ENCODE measurements at places on chromosomes 7 and 10.

- no peak for DNase-seq
Observed at GRCh38 chr10:75733135-75733890, 301.9 kb downstream of the LRMDA start.

GRCh38 chr7:135390829-135391228 is 119.1 kb downstream of the CNOT4 start:
- DNase-seq: no peak

GRCh38 chr10:122478971-122479370 is 17.6 kb downstream of the HTRA1 start:
- DNase-seq: no peak

- no peak for DNase-seq
Observed at GRCh38 chr7:109549471-109550193, 980.0 kb downstream of the DNAJB9 start.

DNA sequence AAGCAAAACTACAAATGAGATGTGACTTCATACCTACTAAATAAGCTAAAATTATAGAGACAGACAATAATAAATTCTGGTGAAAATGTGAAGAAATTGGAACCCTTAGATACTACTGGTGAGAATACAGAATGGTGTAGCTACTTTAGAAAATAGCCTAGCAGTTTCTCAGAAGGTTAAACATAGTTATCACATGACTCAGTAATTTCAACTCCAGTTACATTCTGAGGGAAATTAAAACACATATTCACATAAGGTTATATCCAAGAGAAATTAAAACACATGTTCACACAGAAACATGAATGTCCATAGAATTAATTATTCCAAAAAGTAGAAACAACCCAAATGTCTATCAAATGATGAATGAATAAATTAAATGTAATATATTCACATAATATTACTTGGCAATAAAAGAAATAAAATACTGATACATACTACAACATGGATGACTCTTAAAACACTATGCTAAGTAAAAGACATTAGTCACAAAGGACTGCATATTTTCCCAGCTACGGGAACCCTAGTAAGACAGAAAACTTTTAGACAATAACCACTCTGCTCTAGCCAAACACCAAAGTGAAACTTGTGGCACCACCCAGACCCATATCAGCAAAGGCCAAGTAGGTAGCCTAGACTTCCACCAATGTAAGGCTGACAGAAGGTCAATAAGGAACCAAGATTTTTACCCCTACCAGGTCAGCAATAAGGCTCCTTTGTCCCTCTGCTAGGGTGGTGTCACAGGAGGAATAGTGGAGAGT is 25.1 kb downstream of the SLC25A40 start:
- no peak for DNase-seq

DNA sequence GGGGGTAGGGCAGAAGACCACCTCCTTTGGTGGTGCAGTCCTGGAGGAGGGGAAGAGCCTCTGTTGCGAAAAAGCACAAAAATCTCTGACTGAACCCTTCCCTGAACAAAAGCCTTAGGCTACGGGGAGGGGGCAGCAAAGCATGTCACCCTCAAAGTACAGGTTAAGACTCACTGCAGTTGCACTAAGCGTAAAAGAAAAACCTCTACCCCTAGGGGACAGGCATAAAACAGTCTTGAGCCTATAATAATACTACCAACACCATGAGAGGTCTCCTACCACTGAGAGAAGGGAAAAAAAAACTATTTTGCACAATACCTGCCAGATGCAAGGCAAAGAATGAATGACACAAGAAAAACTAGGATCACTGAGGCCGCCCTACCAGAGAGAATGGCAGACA is 17.3 kb downstream of the TNPO3 start:
- no peak for DNase-seq

DNA sequence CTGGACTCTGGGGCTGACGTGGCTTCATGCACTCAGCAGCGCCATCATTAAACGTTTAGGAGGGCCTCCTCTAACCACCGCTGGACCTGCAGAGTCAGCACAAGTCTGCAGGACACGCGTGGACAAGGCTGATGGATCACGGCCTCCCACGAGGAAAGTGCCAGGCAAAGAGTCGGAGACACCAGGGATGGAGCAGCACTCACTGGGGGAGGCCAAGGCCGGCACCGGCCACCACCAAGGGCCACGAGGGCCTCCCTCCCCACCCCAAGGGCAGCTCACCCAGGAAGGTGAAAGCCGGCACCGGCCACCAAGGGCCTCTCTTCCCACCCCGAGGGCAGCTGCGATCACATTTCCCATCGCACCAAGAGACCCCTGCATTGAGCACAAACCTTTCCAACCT is 91.5 kb downstream of the DIP2C start:
- no peak for DNase-seq

DNA sequence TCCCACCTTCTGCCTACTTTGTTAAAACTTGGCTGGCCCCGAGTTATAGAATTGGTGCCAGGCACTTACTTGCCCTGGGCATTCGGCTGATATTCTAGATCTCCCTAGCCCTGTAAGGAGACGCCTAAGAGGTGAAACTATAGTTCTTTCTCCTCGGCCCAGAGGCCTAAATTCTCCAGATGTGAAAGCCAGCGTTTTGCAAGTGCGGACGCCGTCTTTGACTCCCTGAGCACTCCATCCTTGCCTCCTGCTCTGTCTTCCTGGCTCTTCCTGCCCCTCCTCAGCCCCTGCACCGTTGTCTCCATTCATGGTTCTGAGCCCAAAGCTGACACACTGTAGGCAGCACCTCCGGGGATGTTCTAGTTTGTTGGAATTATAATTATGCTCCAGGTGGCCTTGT is 11.2 kb downstream of the SMKR1 start:
- DNase-seq: no peak

DNA sequence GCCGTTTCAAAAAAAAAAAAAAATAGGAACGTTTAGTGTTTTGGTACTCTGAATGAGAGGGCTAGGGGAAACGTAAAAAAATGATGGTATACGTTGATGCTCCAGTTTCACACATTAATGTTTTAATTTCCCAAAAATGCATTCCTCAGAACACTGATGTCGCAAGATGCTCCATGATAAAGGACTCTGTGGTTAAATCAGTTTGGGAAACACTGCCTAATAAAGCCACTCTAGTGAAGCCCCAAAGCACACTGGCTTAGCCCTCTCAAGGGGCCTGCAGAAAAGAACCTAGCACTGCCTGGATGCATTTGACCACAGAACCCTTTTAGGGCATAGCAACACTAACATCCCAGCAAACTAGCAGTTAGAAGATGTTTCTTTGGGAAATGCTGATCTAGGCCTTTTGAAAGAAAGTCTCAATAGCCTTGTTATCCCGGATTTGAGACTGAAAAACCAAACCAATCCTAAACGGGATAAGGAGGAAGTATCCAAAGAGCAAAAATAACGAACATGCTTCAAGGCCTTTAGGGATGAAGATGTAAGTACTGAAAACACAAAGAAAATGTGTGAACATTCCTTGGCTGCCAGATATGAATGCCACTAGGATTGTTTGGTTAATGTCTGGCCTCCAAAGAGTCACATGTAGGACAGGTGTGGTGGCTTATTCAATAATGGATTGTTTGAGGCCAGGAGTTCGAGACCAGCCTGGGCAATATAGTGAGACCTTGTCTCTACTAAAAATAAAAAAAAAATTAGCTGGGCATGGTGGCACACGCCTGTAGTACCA is 11.0 kb downstream of the DLG5 start:
- DNase-seq: no peak

GRCh38 chr7:80622541-80622940 is 15.9 kb upstream of the CD36 start:
- no peak for DNase-seq

- DNase-seq: no peak
Observed at GRCh38 chr7:31432836-31433340, 81.0 kb upstream of the ITPRID1 start.

GRCh38 chr10:50439187-50439586 is 184.6 kb downstream of the SGMS1 start:
- no peak for DNase-seq

DNA sequence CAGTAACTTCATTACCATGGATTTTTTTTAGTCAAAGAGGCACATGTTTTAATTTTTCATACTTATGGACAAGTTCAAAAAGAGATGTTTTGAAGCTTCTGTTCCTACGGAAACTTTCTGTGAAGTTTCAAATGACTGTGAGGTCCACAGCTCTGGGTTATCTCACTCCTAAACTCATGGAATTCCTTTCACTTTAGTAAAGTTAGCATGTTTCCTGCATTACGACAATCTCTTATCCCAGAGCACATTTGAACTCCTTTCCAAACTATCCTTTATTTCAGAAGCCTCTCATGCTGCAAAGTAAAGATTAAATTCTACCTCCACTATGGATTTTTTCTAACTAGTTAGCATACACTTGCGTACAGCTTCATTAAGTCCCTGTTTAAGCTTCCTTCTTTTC is 15.3 kb upstream of the ADD3 start:
- DNase-seq: no peak

DNA sequence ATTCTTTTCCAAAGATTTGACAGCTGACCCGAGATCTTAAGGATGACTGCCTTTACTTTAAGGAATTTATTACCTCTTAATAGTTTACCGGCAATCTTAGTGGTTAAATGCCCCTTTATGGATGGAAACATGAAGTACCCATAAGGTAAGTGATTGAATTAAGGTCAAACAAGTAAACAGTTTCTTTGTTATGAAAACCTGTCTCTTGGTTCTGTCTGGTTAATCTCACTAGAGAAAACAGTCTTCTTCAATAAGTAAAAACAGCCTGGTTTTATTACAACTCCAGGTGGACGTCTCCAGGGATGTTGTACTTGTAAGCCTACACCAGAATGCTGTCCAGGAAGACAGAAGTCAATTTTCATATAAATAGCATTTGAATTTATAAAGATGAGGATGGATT is 161.8 kb upstream of the MTPN start:
- no peak for DNase-seq

GRCh38 chr10:80702143-80702542 is 164.4 kb downstream of the SH2D4B start:
- no peak for DNase-seq

- DNase-seq: no peak
Observed at GRCh38 chr7:109868215-109868860, 1222.6 kb upstream of the LRRN3 start.

- DNase-seq: no peak
Observed at GRCh38 chr10:131645756-131646155, 255.1 kb upstream of the PPP2R2D start.

- no peak for DNase-seq
Observed at GRCh38 chr10:127952918-127953317, 46.0 kb downstream of the PTPRE start.

GRCh38 chr10:79354141-79354540 is 6.9 kb downstream of the PPIF start:
- no peak for DNase-seq

DNA sequence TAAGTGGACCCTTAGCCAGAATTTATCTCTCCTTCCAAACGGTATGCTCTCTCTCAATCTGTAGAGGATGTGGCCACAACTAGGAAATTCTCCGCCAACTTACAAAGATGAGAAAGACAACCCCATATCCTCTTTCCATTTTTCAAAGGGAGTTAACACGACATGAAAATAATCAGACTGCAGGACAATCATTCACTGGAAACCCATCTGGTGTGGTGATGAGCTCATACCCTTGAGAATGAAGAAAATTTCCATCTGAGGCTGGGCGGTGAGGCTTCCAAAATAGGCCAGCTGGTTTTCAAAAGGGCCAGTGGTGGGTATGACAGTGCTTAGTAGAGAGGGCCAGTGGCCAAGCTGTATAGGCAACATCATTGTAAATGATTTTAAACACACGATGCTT is 369.6 kb downstream of the FRMD4A start:
- no peak for DNase-seq

GRCh38 chr10:17001961-17002749 is 127.5 kb downstream of the CUBN start:
- DNase-seq: no peak

DNA sequence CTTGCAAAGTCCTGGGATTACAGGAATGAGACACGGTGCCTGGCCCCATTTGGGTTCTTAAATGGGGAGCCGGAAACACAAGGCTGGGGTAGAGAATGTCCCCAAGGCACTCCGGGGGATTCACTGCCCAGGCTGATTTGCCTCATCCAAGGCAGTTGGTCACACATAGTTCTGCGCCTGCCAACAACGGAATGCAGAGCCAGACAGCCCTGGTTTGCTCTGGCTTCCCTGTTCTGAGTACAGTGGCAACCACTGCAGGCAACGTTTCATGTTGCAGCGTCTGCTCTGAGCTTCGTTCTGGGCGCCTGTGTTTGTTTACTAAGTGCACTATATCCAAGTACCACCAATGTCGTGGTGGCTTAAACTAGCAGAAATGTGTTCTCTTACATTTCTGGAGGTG is 61.7 kb upstream of the C1QL3 start:
- no peak for DNase-seq

DNA sequence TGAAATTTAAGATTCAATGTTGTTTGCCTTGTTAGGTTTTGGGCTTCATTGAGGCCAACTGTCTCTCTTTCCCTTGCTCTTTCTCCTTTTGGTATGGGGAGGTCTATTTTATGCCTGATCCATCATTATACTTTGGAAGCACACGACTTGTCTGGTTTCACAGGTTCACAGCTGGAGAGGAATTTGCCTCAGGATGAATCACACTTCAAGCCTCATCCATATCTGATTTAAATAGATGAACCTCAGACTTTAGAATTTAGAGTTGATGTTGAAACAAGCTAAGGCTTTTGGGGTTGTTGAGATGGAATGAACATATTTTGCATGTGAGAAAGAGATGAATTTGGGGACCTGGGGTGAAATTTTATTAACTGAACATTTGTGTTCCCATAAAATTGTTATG is 150.5 kb upstream of the IGFBP3 start:
- no peak for DNase-seq

- no peak for DNase-seq
Observed at GRCh38 chr7:93231259-93231658, 907 bp upstream of the VPS50 start.

DNA sequence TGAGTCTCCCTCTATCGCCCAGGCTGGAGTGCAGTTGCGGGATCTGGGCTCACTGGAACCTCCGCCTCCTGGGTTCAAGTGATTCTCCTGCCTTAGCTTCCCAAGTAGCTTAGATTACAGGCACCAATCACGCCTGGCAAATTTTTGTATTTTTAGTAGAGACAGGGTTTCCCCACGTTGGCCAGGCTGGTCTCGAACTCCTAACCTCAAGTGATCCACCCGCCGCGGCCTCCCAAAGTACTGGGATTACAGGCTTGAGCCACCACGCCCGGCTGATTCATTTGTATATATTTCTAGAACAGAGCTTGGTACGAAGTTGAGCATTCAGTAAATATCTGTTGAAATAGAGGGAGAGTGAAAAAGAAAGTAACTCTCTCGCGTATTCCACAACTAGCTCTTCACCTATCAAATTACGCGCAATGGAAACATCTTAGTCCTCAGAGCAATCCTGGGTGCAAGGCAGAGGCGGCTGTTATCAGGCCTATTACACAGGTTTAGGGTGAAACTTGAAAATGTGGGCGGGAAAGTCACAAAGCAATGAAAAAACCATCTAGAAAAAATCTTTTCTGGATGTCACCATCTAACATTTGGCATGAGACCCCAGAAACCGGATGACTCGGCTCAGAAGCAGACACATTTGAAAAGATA is 707 bp upstream of the GHITM start:
- DNase-seq: no peak

GRCh38 chr7:23462846-23463245 is 7.4 kb downstream of the IGF2BP3 start:
- no peak for DNase-seq

GRCh38 chr7:98116656-98117461 is 10.2 kb downstream of the LMTK2 start:
- DNase-seq: no peak

- peak; percentile 2 for DNase-seq
Observed at GRCh38 chr7:1811850-1812508, 141.9 kb downstream of the ELFN1 start.

Measured in keratinocyte (primary cell).